ENCODE measurements at places on chromosomes 4 and X. TPM values are rescaled to one million over a fixed set of nuclear protein-coding genes. Genes with fewer than 3 reads are reported as not detected.
A peak's percentile ranks its signal among the peaks of the same experiment; 100 is the strongest.

GRCh38 chrX:1466971-1467561, 14.4 kb upstream of the ASMTL start:
- ATAC-seq: no peak

GRCh38 chr4:113953888-113954287, 25.6 kb downstream of the ARSJ start:
- ATAC-seq: no peak

DNA sequence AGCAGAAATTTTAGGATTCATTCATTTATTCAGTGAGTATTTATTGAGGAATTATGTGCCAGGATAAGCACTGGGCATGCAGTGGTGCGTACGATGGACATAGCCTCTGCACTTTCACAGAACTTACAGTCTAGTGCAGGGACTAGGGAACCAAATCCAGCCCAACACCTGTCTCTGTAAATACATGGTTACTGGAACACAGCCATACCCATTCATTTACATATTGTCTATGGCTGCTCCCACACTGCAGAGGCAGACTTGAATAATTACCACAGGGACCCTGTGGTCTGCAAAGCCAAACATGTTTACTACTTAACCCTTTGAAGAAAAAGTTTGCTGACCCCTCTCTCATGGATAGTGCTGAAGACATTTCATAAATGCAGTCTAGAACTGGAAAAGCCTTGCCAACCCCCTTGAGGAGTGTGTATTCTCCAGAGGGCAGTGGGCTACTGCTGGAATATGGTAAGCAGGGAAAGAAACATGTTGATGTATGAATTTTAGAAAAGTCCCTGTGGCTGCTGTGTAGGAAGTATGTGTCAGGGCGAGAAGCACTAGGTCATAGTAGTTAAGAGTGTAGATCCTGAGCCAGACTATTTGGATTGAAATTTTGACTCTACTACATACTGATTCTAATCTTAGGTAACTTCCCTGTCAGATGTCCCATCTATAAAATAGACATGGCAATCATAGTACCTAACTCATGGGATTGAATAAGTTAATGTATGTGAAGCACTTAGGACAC, 75.5 kb downstream of the GALNT7 start:
- no peak for ATAC-seq

- no peak for ATAC-seq
Observed at GRCh38 chr4:147428583-147428982, 52.3 kb upstream of the EDNRA start.

- ATAC-seq: no peak
Observed at GRCh38 chr4:4659871-4660651, 118.2 kb upstream of the STX18 start.

DNA sequence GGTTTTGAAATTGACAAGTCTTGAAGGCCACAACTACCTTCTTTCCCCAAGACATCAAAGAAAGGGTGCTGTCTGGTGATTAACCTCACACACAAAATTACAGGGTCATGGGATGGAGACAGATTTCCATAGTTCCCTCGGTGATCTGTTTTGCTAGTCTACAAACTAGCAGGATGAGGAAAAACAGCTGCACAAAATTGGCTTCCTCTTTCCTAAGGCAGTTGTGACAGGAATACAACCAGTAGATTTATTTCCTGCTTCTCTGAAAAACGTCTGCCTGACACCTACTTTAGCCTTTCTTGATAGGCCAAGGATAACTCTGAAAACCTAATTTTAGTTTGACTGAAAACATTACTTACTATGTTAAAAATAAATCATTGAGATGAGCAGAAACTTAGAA, 39.6 kb downstream of the DKK2 start:
- ATAC-seq: no peak

GRCh38 chrX:149131774-149132173, 373.3 kb downstream of the IDS start:
- ATAC-seq: no peak

DNA sequence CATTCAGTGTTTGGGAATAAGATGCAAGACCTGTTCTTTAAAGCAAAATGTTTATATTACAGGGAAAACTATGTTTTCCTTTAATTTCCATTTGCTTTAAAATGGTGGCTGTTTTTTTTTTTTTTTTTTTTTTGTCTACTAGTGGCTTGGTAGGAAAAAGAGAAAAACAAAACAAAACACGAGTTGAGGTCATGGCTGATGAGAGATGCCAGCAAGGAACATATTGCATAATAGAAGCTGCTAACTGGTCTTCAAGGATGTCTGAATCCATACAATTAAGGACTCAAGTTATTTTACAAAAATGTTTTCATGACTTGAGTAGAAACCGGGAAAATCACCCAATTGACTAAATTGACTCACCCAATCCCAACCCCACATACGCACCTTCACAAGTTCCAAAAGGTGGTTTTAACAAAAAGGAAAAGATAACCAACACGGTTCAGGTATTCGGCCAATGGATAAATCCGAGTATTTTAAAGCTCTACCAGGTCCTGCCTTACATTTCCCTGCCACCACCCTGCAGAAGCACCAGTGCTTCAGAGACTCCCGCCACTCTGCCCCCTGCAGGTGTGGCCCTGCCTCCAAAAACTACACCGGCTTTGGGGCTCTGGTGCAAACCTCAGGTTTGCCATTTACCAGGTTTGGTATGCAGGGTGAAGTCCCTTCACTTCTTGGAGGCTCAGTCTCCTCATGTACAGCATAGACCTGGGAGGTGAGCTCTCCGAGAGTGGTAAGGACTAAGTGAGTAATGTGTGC, 27.1 kb downstream of the PIR start:
- ATAC-seq: no peak

DNA sequence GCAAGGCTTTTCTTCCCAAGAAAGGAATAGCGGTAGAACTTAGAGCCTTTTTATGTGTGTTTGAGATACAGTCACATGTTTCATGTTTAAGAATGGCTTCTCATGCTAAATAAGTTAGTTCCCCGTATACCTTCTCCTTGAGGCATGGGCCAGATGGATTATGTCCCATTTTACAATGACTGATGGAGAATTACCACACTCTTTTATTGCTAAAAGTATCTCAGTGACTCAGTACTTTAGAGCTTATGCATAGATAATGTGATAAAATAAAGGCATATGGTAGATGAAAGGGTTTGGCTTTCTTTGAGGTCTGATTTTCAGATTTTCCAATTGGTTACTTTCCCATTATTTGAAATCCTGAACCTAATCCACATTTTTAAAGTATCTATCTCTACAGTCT, 121.8 kb upstream of the BMPR1B start:
- ATAC-seq: no peak

DNA sequence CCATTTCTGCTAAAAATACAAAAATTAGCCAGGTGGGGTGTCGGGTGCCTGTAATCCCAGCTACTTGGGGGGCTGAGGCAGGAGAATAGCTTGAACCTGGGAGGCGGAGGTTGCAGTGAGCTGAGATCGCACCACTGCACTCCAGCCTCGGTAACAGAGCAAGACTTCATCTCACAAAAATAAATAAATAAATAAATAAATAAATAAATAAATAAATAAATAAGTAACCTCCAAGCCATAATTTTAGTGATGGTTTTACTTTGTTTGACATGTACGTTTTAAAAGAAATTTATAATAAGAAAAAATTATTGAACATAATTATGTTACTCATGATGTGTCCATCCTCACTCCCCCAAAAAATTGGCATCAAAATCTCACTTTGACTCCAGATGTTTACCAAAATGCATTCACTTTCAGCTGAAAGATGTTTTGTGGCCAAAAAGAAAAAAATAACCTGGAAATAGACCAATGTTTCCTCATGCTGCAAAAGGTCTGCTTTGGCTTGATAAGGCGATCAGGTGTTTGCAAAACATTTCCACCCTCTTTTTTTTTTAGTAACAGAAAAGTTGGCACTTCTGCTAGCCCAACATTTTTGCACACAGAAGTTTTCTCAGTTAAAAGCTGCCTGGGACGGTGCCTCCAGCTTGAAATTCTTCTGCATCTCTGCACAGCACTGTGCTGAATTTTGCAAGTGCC, 42.2 kb upstream of the DHRSX start:
- no peak for ATAC-seq

GRCh38 chrX:125407314-125407713, 87.6 kb downstream of the TEX13C start:
- no peak for ATAC-seq

DNA sequence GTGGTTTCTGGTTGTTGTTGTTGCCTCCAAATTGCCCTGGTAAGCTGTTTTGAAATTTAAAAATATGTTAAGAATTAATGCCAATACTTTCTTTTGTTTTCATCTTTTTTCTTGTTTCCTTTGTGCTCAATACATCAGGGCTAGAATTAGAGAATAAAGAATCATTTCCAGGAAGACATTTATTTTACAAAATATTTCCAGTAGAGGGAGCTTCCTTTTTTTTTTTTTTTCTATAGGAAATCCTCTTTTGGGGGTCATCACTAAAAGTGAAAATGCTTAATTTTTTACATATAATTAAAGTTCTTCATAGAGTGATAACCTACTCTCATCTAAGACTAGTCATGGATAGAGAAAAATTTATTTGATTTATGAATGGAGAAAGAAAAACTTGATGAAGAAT, 2.4 kb downstream of the GLRA3 start:
- no peak for ATAC-seq

DNA sequence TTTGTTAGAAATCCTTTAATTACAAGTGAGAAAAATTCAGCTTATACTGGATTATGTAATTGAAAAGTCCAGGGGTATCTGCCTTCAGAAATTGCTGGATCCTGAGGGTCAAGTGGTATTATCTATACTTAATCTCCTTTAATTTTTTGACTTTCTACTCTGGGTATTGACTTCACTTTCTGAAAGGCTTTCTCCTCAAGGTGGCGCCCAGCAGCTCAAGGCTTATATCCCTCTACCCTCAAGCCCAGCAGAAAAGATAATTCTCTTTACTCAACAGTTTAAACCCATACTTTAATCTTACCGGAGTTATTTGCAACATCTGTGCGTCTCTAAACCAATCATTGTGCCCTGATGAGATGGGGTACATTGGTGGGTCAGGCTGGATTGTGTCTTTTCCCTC, 129.5 kb downstream of the LARP7 start:
- ATAC-seq: no peak

GRCh38 chr4:84258905-84259830, 239.9 kb downstream of the NKX6-1 start:
- peak; percentile 65 for ATAC-seq

DNA sequence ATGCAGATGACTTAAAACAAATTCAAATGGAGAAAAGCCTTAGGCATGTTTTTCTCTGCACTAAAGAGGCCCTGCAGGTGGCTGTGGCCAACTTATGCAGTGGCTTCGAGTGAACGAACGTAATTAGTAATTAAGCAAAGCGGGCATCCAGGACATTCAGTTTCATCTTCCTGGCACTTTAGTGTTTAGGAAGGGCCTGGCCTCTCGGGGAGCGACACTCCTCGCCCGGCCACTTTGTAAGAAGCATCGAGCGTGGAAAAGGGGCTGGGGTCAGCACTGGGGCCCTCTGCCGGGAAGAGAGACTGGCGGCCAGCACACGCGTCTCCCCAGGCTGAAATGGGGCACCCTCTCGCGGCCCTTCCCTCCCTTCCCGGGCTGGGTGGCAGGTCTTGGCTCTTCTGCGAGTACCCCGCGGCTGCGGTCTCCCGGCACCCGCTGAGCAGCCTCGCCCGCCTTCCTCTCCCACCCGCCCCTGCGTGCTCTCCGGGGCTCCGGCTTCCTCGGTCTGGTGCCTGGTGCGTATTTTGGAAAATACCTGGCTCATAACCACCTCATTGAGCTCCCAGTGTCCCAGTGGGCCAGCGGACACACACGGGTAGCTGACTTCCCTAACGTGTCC, 677 bp upstream of the CYP4V2 start:
- ATAC-seq: peak; percentile 43

DNA sequence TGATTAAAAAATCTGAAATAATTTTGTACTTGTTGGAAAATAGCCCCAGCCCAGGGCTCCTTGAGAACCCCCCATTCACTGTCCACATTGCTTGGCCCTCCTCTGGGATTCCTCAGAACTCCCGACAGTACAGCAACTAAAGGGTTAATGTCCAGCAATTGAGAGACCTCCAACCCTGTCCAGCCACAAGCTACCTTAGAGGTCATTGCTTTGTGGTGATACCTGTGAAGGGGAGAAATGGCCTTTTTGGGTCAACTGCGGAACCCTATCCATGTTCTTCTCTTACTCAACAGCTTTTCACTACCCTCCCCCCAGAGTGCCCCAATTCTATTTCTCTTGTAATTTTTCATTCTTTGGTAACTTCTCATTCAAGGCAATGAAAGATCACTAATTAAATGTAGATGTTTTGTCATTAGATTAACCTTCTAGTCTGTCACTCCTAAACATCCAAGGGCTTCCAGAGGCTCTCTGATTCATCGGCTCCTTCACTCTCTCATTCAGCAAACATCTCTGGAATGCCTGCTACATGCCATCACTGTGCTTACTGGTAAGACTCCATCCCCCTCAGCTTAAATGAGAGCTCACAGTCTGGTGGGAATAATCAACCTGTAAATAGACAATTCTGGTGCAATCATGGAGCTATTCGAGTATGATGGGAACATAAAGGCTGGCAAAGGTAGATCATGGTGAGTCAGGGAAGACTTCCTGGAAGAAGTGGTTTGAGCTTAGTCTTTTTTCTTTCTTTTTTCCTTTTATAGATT, 241.4 kb upstream of the PGRMC2 start:
- peak; percentile 53 for ATAC-seq

- ATAC-seq: no peak
Observed at GRCh38 chrX:23844502-23845138, 61.6 kb downstream of the SAT1 start.

DNA sequence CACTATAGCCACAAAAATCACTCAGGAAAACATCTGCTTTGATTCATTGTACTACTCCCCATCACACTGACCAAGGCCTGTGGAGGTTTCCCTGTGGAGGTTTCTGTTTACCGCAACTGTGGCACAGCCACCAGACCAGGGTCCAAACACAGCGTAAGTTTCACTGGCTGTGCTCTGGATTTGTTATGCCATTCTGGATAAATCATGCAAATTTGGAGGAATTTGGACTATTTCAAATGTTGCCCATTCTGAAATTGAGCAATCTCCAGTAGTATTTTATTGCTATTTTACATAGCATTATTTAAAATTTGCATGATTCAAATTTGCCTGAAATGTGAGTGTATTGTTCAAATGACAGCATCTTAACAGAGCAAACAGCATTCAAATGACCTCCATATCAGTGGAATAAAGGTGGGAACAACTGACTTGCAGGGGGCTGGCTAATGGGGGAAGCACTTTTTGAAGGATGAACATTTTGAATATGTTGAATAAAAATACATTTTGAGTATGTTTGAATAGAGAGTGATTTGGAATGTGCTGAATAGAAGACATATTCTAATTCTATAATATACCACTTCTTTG, 66.1 kb upstream of the ACSL1 start:
- ATAC-seq: no peak

GRCh38 chrX:86148024-86148511, at the start of gene DACH2:
Gene DACH2 (plus strand): TSS chrX:86148451.
- ATAC-seq: peak; percentile 97

IL13RA2 gene
- 0.16 TPM for total RNA-seq

HTN1 gene
- not detected for total RNA-seq

CCDC110 gene
- total RNA-seq: 0.20 TPM

SERTM2 gene
- not detected for total RNA-seq

CXXC4 gene
- total RNA-seq: 0.12 TPM

MAGEE2 gene
- not detected for total RNA-seq

FRMPD3 gene
- 0.04 TPM for total RNA-seq

SNX25 gene
- total RNA-seq: 7.4 TPM

RBMXL3 gene
- total RNA-seq: not detected

Data from esophagus mucosa (tissue), 1 donor.